ENCODE measurements at places on chromosomes 5 and 9.
A peak's percentile ranks its signal among the peaks of the same experiment; 100 is the strongest.

- no peak for DNase-seq
These were observed 35.5 kb downstream of the PRRC2B start for GRCh38 chr9:131429121-131430012.

GRCh38 chr5:108707141-108707540 lies 40.6 kb upstream of the FER start:
- DNase-seq = no peak

DNA sequence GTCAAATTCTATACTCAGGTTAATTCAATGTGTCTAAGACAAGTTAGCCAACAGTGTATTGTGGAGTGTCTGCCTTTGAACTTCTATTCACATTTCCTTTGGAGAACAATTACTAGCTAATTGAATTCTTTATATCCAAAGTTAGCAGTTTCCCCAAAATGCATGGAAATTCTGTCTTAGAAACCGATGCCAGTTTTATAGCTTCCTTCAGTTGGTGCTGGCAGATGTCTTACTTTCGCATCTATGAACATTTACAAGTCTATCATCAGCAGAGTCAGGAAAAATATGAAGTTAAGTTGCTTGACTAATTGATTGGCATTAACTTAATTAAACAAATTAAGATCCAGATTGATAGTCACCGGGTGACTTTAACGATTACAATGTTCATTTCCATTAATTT lies 527.6 kb upstream of the CDH18 start:
- DNase-seq = no peak

- no peak for DNase-seq
These were observed 442.0 kb downstream of the ACTL7B start for GRCh38 chr9:108413809-108414208.

GRCh38 chr9:33187519-33188218 lies 20.5 kb upstream of the B4GALT1 start:
- no peak for DNase-seq

- DNase-seq = no peak
These were observed 32.4 kb downstream of the DDX31 start for GRCh38 chr9:132637351-132637750.

DNA sequence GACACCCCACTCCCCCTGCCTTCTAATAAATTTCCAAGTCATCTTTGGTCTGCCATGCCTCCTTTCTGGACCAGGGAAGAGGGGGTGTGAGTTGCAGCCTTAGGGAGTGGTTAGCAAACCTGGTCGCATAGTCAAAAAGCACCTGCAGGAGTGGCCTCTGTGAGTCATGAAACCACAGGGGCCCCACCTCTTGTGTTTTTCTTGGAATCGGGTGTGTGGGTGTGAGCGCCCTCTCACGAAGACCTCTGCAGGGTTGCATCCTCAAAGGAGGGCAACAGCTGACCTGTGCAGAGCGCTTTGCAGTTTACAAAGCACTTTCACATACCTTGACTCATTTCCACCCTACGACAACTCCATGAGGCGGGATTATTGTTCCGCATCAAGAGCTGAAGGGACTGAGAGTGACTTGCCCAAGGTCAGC lies 36.8 kb upstream of the TEX48 start:
- DNase-seq = no peak

- DNase-seq = no peak
These were observed 752.8 kb upstream of the ADAMTS16 start for GRCh38 chr5:4387290-4387689.

DNA sequence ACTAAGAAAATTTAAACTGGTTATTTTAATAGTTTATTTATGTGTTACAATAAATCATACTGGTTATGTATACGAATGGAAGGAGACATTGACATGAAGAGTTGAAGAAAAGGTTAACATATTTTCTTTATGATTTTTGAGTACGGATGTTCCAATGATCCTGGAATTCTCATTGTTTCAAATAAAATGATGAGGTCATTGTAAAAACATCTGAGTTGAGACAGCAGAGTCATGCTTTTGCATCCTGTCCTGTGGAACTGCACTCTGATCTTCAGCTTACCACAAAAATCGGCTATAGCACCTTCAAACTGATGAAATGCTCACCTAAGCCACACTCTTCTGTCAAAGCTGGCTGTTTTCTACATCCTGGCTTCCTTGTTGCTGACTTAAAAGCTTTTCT lies 67.8 kb downstream of the PTCD2 start:
- DNase-seq = no peak

DNA sequence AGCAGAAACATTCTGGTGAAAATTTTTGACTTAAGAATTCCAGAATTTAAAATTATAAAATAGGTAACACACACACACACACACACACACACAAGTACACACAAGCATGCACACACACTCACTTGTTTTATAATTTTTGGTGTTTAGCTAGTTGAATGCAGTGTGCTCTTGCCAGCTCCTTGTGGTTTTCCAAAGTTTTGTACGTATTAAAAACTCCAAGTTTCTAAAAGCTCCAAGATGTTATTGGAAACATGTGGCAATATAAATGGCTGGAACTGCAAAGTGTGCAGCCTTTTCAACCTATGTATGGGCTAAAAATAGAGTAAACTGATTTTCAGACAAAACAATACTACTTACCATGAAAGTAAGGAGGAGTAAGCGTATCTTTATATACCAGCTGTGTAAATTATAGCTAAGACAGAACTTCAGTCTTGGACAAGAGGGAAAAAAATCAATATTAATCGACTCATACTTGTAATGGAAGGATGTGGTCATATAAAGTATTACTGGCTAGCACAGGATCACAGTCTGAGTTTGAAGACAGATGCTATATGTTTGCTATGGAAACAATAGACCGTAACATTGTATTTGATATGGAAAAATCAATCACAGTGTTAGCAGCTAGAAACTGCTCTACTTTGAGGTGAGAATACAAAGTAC lies 727.1 kb upstream of the GRAMD2B start:
- no peak for DNase-seq

DNA sequence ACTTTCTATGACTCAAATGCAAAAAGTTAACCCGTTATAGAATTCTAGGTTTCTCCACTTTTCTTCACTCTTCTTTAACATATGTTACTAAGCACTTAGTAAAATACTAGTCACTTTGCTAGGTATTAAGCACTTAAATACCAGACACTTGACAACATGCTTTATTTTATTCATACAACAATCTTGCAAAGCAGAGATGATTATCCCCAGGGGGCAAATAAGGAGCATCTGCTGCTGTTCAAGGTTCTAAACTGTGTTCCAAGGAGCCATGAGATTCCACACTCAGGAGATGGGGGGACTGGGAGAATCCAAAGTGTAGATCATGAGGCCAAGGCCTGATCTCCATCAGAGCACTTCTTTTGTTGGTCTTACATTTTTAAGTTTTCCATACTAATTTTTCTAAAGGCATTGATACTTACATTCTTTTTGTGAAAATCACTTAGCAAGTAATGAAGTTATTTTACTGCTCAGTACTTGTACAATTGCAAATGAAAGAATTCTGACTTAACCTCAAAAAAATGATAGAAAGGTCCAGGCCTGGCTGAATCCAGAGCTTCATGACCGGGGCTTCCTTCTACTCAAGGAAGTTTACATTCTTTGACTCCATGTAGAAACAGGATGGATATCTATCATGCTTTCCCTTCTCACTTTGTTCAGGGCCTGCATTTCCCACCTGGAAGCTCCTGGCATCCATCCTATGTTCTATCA lies 504.4 kb upstream of the WWC1 start:
- no peak for DNase-seq

DNA sequence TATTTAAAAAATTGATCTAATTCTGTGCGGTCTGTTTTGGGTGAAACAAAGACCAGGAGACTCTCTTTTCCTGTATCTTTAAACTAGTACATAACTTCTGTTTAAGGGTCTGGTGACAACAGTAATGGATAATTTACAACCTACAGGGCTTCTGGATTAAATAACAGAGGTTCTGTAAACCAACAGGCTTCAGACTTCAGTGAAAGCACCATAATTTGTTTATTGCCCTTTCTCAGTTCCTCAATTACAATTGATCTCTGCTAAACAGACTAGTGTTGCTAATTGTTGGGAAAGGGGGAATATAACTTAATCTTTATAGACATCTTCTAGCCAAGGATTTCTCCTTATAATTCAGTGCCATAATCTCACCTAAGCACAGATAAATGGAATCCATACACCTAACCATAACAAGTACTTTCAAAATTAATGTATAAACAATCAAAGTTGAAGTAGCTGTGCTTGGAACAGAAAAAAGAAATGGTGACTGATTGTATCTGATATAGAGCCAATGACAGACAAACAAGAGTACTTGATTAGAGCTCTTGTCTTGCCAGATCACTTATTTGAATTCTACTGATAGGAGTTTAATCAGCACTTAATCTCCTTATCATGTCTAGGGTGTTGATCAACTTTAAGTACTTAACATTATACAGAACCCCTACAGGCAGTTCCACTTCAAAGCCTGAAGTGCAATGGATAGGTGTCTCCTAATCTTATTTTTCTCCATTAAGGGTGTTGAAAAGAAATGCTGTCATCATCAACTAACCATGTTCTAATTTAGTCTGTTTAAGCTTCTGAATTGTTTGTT lies 536.0 kb downstream of the NR2F1-AS1 start:
- no peak for DNase-seq

DNA sequence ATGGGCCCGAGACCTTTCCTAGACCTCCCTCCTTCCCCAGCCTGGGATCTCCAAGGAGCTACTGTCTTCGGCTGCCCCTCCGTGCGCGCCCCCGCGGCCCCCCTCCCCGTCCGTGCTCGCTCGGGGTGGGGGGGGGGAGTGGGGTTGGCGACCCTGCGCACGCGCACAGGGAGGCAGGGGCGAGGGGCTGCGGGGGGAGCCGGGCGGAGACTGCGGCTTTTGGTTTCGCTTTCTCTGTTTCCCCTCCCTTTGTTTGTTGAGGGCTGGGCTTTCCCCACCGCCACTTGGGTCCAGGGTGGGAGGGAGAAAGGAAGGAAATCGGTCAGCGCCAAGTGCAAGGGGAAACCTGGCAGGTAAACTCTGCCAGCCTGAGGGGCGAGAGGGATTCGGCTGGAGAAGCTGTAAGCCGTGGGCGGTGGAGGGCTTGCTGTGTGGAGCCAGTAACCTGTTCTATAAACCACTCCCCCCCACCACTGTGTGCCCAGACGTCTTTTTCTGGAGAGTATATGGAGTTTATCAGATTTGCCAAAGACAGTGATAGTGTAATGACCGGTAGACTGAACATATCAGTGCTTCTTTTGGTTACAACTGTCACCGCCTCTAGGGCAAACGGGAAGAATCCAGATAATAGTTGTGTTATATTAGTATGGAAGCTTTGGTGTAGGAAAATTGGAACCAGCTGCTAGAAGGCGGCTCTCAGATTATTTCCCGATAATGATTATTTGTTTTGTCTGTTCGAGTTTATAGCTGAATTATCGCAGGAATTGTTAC lies 684 bp downstream of the DNAJA1 start:
- DNase-seq = no peak

GRCh38 chr5:159759791-159760290 lies 156.4 kb upstream of the ADRA1B start:
- DNase-seq = no peak

DNA sequence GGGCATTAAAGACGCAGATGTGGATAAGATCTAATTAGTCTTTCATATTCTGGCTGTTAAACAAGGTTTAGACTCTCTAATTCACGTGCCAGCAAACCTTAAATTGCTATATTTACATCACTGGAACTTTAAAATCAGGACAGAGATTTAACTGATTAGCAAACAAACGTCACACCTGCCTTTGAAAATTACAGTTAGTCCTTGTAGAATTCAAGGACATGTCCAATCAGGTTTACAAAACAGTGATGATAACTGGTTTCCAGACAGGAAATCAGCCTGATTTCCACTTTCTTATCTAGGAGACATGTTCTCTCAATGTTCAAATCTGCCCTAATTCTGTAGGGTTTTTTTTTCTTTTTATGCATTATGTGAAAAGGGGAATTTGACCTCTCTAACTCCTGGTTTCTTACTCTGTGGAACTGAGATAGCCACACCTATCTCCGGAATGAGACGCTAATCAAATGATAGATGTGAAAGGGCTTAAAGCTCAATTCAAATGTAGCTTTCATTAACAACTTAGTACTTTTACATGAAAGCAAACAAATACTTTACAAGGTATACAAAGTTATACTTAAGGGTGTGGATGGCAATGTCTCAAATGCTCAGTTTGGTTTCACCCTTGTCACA lies 26.5 kb downstream of the SPINK5 start:
- no peak for DNase-seq

DNA sequence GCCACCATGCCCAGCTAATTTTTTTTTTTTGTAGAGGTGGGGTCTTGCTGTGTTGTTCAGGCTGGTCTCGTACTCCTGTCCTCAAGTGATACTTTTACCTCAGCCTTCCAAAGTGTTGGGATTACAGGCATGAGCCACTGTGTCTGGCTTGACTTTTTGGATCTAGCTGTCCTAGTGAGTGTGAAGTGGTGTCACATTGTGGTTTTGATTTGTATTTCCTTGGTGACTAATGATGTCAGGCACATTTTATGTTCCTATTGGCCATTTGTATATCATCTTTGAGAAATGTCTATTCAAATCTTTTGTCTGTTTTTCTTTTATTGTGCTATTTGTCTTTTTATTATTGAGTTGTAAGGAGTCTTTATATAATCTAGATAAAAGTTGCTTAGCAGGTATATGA lies 53.5 kb upstream of the MCCC2 start:
- peak; percentile 5 for DNase-seq

- peak; percentile 16 for DNase-seq
These were observed 232.3 kb upstream of the TBCA start for GRCh38 chr5:78008356-78008967.

GRCh38 chr9:6829027-6829426 lies 71.3 kb downstream of the KDM4C start:
- no peak for DNase-seq

GRCh38 chr5:157511651-157512644 lies 51.9 kb downstream of the NIPAL4 start:
- no peak for DNase-seq

DNA sequence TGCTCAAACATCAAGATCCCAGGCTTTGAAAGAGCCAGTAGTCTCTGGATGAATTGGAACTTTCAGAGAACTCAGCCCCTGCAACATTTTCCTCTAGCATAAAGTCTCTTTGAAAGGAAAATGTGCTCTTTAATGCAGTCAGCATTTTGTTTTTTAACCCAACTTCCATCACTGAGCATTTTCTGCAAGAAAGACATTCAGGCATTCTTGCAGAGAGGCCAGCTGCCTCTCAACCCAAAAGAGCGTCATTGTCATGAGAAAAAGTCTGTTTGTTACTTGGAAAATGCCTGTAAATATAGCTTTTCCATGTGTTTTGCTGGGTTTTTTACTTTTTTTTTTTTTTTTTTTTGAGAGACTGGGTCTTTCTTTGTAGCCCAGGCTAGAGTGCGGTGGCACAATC lies 225.0 kb downstream of the ADAMTSL1 start:
- no peak for DNase-seq

GRCh38 chr5:157464519-157465171 lies 4.6 kb downstream of the NIPAL4 start:
- DNase-seq = peak; percentile 53

GRCh38 chr5:150510460-150511263 lies 2.7 kb downstream of the NDST1 start:
- DNase-seq = no peak

Data from GM12864 (cell line).